ENCODE measurements at places on chromosomes 5 and 9. TPM values are rescaled to one million over a fixed set of nuclear protein-coding genes. Genes with fewer than 3 reads are reported as not detected.

Gene ITGA1
- 61.0 TPM for total RNA-seq

Gene EIF4E1B
- total RNA-seq = not detected

Gene KCNV2
- not detected for total RNA-seq

Gene TAF1L
- total RNA-seq = not detected

Gene LHX3
- not detected for total RNA-seq

Gene PCDHGB3
- total RNA-seq = 5.5 TPM

Gene DAB2
- total RNA-seq = 164 TPM

Gene NADK2
- total RNA-seq = 9.6 TPM

Gene BTNL3
- not detected for total RNA-seq

Gene C9orf153
- total RNA-seq = not detected

Gene CDX1
- total RNA-seq = not detected

Gene CDH12
- not detected for total RNA-seq

Gene FST
- 2.3 TPM for total RNA-seq

Gene NRG2
- 0.39 TPM for total RNA-seq

Gene TAF7
- total RNA-seq = 51.0 TPM

Gene ABLIM3
- 57.9 TPM for total RNA-seq

Gene SMIM33
- total RNA-seq = not detected

Gene SLC34A3
- total RNA-seq = not detected

Measured in glomerular endothelial cell (primary cell).